Hematopoietic multipotent progenitor cell treated with erythropoietin and hydrocortisone succinate and interleukin-3 and kit ligand, for 8 days (in vitro differentiated cells): ENCODE measurements at places on chromosomes 16 and 17.

DNA sequence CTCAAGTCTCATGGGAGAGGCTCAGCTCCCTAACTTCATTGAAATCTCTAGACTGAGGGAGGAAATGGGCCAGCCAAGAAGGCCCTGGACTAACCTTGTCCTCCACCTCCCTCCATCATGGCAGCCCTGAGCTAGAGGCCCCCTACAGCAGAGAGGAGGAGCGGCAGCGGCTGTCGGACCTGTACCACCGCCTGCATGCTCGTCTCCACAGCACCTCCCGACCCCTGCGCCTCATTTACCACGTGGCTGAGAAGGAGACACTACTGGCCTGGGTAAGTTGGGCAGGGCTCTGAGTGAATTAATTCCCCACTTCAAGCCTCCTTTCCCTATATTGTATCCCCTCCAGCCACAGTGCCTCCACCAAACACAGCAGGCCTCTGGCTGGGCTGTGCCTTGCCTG, 3.8 kb upstream of the SYCE1L start:
- DNase-seq = no peak

GRCh38 chr16:88878967-88879787, 12.7 kb upstream of the PABPN1L start:
- DNase-seq = no peak

- DNase-seq = peak; percentile 54
Measured at GRCh38 chr16:24858219-24859041, 12.7 kb downstream of the SLC5A11 start.

GRCh38 chr17:979539-980405, at the start of gene NXN:
NXN (minus strand) TSS chr17:979776.
- peak; percentile 53 for DNase-seq

DNA sequence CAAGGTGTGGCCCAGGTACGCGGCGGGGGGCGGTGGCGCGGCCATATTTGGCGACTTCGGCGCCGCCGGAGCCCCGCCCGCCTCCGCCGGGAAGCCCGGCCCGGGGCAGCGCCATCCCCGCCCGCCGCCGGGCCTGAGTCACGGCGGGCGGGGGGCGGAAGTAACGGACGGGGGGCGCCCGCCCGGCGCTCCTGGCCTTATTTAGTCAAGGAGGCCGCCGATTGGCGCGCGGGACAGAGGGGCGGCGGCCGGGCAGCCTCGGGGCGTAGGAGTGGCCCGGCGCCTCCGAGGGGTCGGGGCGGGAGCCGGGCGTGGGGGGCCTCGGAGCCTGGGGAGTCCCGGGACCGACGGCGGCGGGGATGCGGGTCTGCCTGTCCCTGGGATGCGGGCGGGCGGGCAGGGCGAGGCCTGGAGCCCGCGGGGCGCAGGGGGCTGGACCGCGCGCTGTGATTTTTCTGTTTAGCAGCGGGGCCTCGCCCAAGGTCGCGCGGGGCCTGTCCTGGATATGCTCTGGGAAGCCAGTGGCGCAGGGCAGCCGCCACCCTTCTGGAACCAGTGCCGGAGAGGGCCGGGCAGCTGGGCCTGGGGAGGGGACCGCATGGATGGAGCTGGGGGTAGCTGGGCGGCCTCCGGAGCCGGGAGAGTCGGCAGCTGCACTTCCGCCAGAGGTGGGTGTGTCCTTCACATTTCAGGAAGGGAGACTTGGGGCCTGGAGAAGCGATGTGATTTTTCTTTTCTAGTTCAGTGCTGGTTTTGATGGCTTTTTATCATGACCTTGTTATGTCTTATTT, 2.3 kb upstream of the ACTG1 start:
- DNase-seq = no peak

DNA sequence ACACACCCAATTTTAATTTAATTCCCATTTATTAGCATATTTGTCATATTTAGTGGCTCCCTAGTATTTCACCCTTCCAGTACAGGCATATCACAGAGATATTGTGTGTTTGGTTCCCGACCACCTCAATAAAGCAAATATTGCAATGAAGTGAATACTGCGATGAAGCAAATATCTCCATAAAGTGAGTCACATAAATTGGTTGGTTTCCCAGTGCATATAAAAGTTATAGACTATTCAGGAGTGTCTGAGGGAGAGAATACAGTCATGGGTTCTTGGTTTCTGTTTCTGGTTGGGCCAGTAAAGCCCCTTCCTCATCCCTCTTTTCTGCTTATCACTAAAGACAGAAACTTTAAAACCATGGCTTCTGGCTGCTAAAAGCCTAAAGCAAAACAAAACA, 295.4 kb upstream of the AXIN2 start:
- DNase-seq = no peak

DNA sequence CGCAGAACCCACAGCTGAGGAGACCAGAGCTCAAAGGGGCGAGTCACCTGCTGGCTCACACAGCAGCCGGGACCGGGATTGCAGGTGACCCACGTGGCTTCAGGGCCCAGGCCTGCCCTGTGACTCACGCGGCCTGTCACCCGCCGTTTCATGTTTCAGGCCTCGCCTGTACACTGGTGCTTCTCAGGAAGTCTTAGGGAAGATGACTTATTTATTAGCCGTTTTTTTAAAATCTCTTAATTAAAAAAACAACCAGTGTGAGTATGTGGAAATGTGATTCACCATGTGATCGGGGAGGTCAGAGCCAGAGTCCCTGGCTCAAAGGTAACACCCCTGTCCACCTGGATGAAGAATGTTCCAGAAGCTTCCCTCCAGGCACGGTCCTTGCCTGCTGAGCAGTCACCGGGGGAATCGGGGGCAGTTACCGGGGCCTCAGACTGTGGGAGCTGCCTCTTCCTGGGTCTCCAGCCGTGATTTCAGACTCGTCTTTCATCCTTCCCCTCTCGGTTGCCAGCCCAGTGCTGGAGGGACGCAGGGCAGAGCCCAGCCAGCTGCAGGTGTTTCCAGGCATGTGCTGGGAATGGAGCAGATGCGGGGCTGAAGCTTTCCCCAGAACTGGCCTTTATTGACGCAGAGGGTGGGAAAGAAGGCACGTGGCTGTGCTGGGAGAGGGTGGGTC, 49.3 kb downstream of the CMIP start:
- peak; percentile 29 for DNase-seq

DNA sequence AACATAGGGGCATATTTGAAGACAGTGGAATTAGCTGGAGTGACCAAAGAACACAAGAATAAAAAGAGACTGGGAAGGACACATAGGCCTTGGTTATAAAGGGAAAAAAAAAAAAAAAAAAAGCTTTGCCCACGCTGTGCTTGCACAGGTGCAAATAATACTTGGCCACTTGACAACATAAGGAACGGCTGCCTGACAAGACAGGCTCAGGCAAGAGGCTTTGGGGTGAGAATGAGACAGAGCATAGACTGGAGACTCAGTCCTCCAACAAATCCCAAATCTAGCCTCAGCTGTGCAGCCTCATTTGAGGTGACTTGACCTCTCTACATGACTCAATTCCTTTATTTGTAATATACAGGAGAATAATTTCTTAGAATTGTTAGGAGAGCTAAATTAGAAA, 332.8 kb upstream of the DYNLRB2 start:
- DNase-seq = no peak

- no peak for DNase-seq
Measured at GRCh38 chr16:75225678-75226515, 7.1 kb downstream of the CTRB1 start.

DNA sequence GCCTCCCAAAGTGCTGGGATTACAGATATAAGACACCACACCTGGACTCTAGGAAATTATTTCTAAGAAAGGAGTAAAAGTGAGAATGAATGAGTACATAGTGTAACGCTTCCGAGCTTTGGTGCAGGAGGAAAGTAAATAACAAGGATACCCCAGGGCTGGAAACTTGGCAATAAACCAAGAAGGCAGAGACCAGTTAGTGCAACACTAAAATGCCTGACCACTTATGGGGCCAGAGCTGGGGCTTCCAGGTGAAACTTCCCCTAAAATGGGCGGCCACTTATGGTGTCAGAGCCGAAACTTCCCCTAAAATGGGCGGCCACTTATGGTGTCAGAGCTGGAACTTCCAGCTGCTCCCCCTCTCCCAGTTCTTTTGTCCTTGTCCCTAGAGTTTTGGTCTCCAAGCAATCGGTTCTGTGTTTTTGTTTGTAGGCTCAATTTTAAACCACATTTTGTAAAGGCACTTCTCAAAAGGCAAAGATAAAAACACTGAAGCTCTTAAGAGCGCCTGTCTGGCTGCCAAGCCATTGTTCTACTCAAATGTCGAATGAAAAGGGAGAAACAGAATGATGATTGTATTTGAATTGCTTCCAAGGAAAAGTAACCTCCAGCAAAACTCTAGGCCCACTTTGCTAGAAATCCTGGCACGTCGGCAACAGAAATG, 63.9 kb downstream of the NXN start:
- no peak for DNase-seq

- no peak for DNase-seq
Measured at GRCh38 chr16:50121721-50122445, 31.2 kb upstream of the TENT4B start.

GRCh38 chr17:50560931-50561745, 623 bp downstream of the CACNA1G start:
- DNase-seq = no peak

GRCh38 chr17:39450051-39450450, 1.0 kb downstream of the MED1 start:
- no peak for DNase-seq

DNA sequence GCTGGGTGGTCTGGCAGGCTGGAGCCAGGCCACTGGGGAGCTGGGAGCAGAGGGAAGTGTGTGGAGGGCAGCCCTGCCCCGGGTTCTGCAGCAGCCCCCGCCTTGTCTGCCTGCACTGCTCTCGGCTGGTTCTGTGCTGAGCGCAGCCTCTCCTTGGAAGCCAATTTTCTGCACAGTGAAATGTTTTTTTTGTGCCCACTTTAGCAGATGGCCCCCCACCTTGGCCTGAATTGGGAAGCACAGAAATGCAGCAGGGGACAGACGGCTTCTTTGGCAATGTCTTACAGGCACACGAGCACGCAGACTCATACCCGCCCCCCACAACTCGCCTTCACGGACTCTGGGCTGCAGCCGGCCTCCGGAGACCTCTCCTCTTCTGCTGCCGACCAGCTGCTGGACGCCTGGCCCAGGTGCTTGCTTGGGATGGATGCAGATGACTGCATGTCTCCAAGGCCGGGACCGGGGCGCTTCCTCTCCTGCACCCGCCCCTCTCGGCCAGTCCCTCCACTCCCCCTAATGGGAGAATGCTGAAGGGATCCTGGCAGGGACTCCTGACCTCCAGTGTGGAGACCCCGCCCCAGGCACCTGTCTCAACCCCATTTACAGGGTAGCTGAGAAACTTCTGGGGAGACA, 14.8 kb downstream of the NPTX1 start:
- no peak for DNase-seq

DNA sequence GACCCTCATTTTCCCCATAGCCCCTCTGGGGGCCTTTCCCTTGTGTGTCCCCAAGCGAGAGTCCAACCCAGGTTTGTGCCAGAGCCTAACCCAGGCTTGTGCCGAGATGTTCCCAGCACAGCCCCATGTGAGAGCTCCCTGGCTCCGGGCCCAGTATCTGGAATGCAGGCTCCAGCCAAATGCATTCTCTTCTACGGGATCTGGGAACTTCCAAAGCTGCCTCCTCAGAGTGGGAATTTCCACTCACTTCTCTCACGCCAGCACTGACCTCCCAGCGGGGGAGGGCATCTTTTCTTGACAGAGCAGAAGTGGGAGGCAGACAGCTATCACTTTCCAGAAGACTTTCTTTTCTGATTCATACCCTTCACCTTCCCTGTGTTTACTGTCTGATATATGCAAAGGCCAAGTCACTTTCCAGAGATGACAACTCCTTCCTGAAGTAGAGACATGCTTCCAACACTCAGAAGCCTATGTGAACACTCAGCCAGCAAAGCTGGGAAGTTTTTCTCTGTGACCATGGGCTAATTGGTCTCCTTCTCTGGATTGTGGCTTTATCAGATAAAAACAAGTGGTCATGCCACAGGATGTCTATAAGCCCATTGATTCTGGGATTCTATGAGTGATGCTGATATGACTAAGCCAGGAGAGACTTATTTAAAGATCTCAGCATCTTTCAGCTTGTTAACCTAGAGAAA, 2.5 kb upstream of the CCL2 start:
- no peak for DNase-seq

- peak; percentile 48 for DNase-seq
Measured at GRCh38 chr17:43907425-43907981, at the start of gene MPP2. MPP2 (minus strand) TSS chr17:43907536; CDS start chr17:43904460, 3,076 bp downstream.

- DNase-seq = no peak
Measured at GRCh38 chr16:67678354-67679023, 11.9 kb downstream of the C16orf86 start.

GRCh38 chr16:68360956-68361355, 50.1 kb downstream of the PRMT7 start:
- DNase-seq = no peak

DNA sequence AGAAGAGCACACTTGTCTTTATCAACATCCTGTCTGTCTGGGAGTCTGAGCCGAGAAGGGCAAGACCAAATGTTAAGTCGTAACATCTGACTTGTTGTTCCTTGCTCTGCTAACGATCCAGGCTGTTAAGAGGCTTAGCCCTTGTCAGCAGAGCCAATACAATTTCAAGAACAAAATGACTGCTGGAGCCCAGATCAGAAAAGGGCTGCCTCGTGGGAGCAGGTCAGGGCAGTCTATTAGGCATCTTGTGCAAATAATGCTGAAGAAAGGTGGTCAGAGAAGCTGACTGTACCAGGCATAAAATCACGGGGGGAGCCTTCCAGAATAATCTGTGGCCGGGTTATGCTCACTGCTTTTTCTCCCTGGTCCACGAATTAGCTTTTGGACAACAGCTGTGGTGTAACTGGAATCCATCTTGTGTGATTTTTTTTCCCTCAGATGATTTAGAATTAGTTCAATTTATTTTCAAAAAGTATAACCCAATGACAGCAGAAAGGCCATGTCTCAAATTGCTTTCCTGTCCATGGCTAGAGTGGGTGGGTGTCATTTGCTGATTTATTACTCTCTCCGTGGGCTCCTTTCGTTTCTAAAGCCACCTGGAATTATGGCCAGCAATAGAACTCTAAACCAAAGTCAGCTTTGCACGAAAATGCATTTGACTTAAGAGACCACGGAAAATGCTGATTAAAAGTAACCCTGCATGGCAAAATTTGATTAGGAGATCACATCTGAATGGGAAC, 221.1 kb upstream of the HSBP1 start:
- no peak for DNase-seq

DNA sequence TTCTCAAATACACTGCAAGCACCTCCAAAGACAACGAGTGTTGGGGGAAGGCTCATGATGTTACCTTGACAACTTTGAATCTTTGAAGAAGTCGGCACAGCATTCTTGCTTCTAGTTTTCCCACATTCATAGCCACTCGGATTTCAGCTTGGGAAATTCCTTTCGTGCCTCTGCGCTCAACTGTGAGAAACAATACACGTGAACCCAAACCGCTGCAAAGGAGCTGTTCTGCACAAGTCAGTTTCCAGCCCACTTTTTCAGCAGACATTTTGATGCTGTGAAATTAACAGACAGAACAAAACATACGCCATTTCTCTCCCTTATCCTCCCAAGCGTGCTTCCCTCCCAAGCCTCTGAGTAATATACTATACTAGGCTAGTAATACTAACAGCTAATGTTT, 41.2 kb downstream of the GTF3C1 start:
- DNase-seq = no peak

- DNase-seq = no peak
Measured at GRCh38 chr17:75364078-75364477, 41.4 kb downstream of the GRB2 start.

GRCh38 chr16:57726433-57726947, 9.1 kb upstream of the KATNB1 start:
- no peak for DNase-seq

- peak; percentile 37 for DNase-seq
Measured at GRCh38 chr16:83689385-83689831, 118.4 kb upstream of the HSBP1 start.
